NCI-H2107 (cell line): ENCODE measurements at places on chromosomes 13 and 19.

GRCh38 chr19:53537521-53538377 is at the start of gene ZNF331:
Gene ZNF331, plus strand, starts transcription at chr19:53538145. Its CDS starts 31,232 bp downstream, at chr19:53569377.
- peak; percentile 9 for DNase-seq

GRCh38 chr13:35343417-35343816 is 133.1 kb downstream of the MAB21L1 start:
- DNase-seq: no peak

DNA sequence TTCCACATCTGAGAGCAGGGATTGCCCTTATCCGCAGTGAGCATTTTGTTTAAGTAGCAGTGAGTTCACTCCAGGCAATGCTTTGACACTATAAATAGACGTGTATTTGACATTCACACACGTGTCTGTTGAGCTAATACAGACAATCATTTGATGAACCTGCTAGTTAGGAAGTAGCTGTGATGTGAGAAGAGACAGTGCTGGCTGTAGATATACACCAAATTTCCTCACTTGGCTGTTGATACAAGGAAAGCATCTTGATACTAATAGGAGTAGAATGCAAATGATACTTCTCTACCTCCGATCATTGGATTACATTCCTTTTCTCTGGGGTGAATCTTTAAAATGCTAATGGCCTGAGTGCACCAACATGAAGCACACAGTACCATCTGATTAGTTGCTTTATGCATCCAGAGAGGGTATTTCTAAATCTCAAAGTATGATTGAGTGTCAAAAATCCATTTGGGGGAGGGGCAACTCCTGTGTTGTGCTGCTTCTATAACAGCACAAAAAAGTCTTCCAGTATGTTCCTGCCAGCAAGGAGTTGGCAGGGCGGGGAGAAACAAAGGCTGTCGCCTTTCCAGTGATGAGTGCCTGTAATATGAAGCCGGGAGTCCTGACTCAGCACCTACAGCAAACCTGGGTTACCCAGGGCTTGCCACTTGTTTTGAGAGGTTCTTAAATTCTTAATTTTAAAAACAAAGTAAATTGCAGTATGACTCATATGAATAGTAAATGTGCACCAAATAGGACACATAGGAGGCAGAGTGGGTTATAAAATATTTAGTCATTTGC is 7.0 kb downstream of the CUL4A start:
- peak; percentile 55 for DNase-seq

DNA sequence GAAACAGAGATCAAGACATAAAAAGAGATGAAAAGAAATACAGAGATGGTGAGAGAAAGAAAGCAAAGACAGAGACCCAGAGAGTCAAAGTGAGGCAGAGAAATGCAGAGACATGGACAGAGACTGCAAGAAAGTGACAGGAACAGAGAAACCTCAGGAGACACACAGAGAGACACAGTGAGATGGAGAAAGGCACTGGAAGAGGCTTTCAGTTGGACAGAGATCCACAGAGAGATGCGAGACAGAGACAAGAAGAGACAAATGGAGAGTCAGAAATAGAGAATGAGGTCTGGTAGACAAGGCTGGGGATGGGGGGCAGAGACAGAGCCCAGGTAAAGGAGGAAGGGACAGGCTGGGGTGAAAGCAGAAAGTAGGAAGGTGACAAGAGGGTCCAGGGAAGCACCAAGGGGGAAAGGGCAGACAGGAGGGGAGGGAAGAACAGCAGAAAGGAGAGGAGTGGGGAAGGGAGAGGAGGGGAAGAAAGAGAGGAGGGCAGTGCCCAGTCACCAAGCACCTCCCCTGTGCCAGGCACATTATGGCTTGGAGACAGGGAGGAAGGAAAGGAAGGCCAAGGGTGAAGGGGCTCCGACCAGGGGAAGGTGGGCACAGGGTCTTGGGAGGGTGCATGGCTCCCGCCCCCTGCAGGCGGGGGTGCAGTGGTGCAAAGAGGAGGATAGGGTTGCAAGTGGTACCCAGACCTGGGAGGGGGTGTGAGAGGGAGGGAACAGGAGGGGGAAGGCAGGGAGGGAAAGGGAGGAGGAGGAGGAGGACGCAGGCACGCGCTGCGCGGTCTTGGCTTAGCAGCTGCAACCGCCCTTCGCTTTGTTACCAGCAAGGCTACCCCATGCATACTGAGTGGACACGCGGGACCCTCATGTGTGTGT is 38.4 kb downstream of the DEDD2 start:
- no peak for DNase-seq

DNA sequence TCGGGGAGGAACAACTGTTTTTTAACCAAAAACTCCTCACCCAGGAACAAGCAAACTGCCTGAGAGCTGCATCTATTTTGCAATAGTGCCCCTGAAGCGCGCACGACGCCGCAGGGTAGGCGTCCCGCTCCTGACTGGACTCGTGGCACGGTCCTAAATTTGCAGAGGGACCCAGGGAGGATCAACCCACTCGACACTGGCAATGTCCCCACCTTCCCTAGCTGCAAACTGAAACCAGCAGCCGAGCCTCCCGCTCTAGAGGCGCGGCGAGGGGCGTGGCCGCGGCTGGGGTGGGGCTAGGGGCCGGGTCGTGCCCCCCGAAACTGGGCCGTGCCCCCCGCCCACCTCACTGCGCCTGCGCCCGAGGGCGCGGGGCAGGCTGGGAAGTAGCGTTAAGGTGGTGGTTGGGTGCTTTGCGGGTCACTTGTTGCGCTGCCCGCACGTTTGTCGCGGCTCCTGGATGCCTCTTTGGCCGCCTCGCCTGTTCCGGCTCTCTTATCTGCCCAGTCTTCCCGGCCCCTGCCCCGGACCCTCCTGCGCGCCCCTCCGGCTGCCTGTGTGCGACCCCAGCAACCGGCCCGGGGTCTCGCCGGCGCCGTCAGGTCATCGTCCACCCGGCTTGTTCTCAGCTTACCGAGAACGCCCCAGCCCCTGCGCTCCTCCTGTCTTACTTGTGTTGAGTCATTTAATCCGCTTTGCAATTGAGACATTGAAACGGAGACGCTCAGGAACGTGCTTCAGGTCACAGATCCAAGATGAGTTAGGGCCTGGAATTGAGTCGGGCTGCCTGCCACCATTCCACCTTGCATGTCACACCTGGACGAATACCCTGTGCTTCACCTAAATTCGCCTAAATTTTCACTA is 37.9 kb upstream of the LSM14A start:
- peak; percentile 40 for DNase-seq

DNA sequence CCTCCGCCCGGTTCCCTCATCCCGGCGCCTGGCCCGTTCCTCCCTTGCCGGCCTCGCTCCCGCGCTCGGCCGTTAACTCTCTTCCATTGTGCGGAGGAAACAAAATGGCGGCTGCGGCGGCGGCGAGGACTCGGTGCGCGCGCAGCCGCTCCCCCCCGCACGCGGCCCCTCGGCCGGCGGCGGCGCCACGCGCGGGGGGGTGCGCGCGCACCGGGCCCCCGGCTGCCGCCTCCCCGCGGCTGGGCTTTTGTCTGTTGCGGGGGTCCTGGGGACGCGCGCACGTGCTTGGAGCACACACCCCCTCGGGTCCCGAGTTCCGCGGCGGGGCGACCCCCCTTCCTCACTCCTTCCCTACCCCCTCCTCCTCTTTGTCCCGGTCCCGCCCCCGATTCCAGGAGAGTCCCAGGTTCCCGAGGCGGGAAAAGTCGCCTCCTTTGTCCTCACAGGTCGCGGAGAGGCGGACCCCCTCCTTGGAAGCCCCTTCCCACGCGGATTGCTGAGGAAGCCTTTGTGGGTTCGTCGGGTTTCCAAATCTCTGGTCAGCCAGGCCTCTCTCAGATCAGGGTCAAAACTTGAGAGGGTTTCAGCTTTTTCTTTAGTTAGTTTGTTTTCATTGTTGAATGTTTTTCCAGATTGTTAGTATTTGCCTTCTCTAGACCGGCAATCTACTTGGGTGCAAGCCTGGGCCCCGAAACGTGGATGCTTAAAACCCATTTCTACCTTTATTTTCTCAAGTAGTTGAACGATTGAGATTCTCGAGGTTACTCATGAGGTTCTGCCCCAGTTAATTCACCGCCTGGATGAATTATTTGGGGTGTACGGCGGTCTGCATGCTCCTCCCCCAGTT is 687 bp downstream of the ILF3 start:
- DNase-seq: peak; percentile 34

GRCh38 chr13:23654111-23655110 is 84.2 kb downstream of the TNFRSF19 start:
- no peak for DNase-seq

- DNase-seq: no peak
Observed at GRCh38 chr19:29662604-29663404, 2.5 kb upstream of the PLEKHF1 start.

DNA sequence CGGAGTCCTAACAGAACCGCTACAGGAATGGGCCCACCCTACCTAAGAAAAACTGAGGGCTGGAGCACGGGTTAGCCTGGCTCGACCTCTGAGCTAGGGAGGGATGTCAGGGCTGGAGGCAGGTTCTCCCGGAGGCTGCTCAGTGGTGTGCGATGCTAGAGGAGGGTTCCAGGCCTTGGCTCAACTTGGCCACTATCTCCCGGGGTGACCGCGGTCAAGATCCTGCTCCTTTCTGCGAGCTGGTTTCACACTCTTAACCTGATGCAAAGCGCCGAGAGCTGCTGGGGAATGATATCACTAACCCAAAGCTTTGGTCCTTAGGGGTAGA is 301 bp downstream of the POP4 start:
- DNase-seq: no peak

- DNase-seq: no peak
Observed at GRCh38 chr13:49418206-49418605, 25.7 kb downstream of the CAB39L start.

DNA sequence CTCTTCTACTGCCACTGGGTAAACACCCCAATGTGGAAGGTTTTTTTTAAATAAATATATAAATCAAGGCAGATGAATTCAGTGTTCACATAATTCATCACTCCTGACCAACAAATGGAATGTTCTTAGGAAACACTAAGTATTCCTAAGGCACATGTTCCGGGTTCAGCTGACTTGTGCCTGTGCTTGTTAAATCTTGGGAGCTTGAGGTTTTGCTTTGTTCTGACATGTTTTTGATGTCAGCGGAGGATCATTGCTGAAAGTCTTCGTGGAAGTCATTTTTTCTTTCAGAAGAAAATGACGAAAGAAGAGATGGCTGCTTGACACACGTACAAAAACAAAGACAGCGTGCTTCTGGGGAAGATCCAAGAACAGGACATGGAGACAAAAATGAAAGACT is 185.8 kb downstream of the MZT1 start:
- DNase-seq: no peak

DNA sequence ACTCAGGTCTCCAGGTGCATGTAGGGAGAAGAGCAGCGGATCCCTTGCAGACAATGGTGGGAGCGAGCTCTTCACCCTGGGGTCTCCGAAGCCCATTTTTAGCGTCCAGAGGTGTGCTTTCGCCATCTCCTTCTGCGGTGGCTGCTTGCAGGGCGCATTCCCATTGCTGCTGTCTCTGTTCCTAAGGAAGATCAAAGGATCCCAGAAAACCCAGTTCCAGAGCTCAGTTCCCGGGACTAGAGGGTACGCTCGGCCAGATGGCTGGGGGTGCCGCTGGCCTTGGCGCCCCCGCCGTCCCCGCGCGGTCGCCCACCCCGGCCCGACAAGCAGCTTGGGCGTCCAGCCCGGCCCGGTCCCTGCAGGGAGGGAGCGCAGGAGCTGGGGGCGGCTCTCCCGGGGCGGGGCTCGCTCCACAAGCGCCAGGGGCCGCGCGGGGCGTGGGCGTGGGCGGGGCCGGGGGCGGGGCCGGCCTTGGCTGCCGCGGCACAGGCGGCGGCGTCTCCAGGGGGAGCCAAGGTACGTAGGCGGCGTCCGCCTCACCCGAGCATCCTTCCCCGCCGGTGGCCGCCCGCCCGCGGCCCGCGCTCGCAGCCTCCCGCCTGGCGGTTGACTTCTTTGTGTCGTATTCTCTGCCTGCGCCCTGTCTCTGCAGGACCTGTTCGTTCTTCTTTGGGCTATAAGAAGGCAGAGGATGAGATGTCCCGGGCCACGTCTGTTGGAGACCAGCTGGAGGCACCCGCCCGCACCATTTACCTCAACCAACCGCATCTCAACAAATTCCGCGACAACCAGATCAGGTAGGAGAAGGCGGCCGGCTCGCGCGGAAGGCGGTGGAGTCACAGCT is 96.8 kb downstream of the ATP8A2 start:
- DNase-seq: no peak

DNA sequence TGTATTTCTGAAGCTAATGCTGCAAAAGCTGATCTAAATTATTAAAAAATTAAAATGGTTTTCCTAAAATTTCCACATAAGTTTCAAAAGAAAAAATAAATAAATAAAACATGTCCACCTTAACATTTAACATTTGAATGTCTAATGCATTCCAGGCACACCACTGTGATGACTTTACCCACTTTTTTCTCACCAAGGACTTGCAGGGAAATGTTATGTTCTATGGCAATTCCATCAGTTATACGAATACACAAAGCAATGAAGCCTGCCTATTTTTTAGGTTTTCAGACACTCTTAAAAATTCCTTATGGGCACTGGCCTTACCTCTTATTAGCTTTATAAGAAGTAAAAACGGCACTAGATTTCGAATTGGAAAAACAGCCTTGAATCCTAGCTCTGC is 10.2 kb downstream of the TSC22D1 start:
- no peak for DNase-seq

GRCh38 chr19:48452289-48453190 is 2.8 kb upstream of the KCNJ14 start:
- no peak for DNase-seq

GRCh38 chr13:102251817-102252216 is 150.0 kb downstream of the FGF14 start:
- no peak for DNase-seq

GRCh38 chr19:15935167-15935702 is 906 bp upstream of the CYP4F11 start:
- DNase-seq: no peak

GRCh38 chr19:46076951-46077814 is 36.4 kb upstream of the IGFL4 start:
- DNase-seq: peak; percentile 33

GRCh38 chr19:17627921-17628320 is 60.2 kb downstream of the UNC13A start:
- no peak for DNase-seq

- DNase-seq: no peak
Observed at GRCh38 chr13:45333251-45333976, 7.6 kb downstream of the TPT1 start.

- DNase-seq: no peak
Observed at GRCh38 chr13:51206584-51206983, 15.6 kb upstream of the FAM124A start.

- DNase-seq: no peak
Observed at GRCh38 chr19:29085630-29086029, 127.3 kb downstream of the UQCRFS1 start.

DNA sequence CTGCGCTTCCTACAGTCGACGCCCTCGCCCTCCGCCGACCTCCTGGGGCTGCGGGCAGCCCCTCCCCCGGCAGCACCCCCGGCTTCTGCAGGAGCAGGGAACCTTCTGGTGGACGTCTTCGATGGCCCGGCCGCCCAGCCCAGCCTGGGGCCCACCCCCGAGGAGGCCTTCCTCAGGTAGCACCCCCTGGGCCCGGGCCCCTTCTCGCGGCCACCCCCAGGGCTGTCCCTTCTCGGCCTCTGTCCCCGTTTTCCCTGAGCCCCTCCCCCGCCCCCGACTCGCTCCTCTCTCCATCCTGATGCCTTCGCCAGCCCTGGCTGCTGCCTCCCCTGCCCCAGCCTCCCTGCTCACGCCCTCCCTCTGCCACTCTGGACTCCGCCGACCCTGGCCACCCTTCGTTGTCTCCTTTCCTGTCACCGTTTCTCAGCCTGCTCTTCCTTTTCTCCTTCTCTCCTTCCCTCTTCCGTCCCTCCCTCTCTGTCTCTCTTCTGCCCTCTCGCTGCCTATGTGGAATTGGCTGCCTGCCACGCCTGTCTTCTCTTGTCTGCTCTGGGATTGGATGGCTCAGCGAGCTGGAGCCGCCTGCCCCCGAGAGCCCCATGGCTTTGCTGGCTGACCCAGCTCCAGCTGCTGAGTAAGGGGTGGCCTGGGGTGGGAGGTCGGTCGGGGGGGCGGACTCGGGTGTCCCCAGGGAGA is 11.0 kb downstream of the FUZ start:
- DNase-seq: peak; percentile 46
